ENCODE measurements at places on chromosomes 3 and 15.

- no peak for DNase-seq
These were observed 239.8 kb upstream of the THBS1 start for GRCh38 chr15:39340903-39341645.

- no peak for DNase-seq
These were observed 67.9 kb upstream of the MITF start for GRCh38 chr3:69671082-69671952.

DNA sequence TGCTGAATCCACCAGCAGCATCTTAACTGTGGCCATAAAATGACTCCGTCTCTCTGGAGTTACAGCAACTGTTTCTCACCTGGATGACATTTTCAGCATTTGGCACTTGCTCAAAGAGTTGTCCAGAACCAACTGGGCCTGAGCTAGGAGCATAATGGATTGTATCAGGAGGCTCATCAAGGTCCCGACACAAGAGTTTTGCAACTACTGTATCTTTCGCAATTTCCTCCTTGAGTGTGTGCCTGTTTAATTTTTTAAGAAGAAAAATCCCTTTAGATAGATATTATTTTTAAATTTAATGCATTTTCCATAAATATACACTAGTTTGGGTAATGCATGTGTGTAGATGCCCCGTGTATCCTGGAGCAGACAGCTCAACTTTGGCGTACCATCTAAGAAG, 44.3 kb upstream of the C3orf49 start:
- DNase-seq = no peak

GRCh38 chr3:173078525-173078924, 62.5 kb downstream of the SPATA16 start:
- no peak for DNase-seq

DNA sequence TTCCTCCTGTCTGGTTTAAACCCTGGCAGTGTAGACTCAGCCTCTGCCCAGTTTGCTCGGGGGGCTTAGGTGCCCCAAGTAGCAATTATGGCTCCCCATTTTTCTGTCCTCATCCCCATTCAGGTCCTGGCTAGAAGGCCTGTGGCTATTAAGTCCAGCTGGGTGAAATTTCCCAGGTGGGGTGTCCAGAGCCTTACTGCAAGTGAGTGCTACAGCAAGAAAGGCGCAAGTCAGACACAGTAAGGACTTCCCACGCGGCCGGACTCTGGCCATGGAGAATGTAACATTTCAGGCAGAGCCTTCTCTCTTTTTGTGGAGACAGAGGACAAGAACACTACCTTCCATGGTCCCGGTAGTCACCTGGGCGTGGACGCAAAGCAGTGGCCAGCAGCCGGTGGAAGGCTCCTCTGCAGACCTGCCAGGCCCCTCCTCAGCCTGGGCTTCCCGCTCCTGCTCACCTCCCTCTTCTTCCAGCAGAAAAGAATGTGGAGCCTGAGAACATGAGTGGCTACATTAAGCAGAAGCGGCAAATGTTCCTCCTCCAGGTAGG, 23.3 kb downstream of the CFAP100 start:
- no peak for DNase-seq

DNA sequence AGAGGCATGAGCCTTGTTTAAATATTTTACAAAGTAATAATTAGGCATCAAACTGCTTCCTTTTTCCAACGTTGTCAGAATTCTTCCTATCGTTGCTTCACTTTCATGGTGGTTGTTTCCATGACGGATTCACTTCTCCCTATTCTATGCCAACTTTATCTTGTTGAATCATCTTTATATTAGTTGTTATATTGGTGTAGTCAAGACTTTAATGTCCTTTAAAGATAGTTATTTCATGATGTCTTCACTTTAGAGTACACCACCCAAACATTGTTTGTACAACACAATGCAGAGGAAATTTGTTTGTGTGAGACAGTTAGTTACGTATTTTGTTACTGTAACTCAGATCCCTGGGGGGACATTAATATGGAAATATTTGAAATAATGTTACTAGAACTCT, 61.9 kb downstream of the CRYBG3 start:
- no peak for DNase-seq

- DNase-seq = peak; percentile 31
These were observed 261.6 kb upstream of the LMCD1 start for GRCh38 chr3:8239718-8240695.
